ENCODE measurements at places on chromosomes 2 and 18. TPM values are rescaled to one million over a fixed set of nuclear protein-coding genes. Genes with fewer than 3 reads are reported as not detected.

SNORC gene
- total RNA-seq = 23.8 TPM

DNA sequence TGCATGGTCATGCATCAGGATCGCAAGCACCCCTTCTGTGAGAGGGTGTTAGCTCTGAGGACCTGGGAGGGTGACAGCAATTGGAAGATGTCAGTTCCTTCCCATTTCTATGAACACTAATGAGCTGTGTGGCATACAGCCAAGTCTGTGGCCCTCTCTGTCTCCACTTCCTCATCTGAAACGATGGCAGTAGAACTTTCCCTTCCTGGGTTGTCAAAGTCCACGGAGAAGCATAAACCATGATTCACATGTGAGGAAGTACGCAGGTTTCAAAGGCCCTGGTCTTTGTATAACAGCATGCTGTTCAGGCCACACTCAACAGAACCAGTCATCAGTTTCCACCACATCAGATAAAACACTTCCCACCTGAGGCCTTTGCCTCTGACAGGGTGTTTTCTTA lies 167.4 kb upstream of the RAB6C start:
- peak; percentile 47 for DNase-seq

- DNase-seq = no peak
Observed at GRCh38 chr2:25976983-25977741, 5.1 kb downstream of the KIF3C start.

GRCh38 chr2:233007270-233007669 lies 5.8 kb downstream of the NGEF start:
- DNase-seq = no peak

- no peak for DNase-seq
Observed at GRCh38 chr18:12656605-12656937, 1.3 kb downstream of the SPIRE1 start.

UGT1A10 gene
- total RNA-seq = not detected

CPLX4 gene
- not detected for total RNA-seq

PDE1A gene
- total RNA-seq = 12.9 TPM

GRCh38 chr2:218720048-218721041 lies 9.7 kb downstream of the TTLL4 start:
- DNase-seq = no peak

All from stomach (tissue), 19 donors.